ENCODE measurements at places on chromosomes 5 and 9.

DNA sequence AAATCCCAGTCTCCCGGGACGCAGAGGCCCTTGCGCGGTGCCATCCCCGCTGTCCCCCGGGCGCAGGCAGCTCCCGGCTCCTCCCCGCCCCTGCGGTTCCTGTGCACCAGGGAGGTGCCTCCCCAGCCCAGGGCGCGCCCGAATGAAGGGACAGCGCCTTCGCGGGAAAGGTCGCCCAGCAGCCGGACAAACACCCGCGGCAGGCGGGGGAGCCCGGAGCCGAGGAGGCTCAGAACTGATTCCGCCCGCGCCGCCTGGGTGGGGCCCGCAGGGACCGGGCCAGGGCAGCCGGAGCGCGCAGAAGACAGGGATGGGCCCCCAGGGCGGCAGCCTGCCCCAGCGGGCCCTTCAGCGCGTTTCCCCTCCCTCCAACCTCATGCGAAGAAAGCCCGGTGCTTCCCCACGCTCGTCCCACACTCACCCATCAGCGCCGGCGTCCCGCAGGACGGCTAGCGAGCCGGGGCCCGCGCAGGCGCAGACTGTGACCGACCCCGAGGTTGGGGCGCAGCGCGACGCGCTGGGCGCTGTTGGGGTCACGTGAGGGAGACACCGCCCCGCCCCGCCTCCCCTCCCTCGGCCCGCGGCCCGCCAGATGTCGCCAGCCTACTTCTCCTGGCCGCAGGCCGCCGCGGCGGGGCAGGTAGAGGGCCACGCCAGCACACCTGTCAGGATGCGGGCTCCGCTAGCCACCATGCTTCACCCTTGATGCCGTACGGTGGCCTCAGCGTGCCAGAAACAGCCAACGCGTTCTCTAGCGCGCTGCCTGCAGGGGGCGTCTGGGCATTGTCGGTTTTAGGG is at the start of gene SLC25A51:
Gene SLC25A51, minus strand, starts transcription at position 481 of the 798 bp plus-strand sequence. CDS start 15,577 bp downstream, outside the sequence.
- peak; percentile 94 for DNase-seq

DNA sequence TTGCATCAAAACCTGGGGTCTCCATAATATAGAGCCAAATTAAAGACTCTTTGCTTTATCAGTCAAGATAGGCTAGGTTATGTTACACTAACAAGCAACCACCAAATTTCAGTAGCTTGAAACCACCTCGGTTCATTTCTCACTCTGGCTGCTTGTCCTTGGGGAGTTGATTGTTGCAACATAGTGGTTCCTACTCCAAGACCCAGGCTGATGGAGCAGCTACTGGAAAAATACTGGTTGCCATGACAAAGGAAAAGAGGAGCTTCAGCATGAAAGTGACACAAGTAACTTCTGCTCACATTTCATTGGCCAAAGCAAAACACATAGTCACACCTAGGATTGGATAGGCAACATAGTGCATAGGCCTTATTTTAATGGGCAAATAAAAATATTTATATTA is 18.5 kb upstream of the RCL1 start:
- DNase-seq, result no peak

DNA sequence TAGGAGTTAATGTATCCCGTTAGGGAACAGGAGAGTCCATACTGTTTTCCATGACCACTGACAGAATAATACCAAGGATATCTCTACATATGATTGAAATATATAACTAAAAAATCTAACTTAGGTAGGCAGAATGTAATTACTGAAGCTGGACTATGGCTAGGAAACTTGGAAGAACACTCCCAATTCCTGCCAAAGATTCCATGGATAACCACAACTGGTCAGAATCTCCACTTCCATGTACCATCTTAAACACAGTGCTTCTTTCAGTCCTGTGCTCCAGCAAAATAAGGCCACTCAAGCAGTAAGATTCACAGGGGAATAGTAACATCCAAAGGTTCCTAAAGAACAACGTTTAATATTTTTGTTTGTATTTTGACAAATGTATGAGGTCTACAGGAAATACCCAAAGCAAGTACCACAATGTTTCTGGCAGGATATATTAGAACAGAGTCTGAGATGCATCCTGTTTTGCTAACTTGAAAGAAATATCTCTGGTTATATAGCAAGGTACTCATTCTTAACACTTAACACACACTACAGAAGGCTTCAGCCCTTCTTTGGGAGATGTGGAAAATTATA is 295.0 kb downstream of the ADAMTS6 start:
- no peak for DNase-seq

DNA sequence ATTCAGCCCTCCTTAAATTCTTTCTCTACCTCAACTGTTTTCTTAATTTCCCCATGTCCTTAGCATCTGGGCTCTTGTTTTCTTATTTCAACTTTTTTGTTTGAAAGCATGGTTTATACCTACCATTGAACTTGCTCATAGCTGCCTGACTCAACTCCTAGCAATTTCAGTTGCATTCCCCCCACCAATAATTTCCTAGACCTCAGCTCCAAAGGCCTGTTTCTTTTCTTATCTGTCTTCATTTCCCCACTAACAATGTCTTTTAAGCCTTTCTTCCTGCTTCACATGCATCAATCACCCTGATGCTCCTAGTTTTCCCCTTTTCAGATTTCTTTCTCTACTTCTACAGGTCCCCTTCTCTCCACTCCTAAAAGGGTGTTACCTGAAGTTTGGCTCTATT is 129.7 kb upstream of the PDE4D start:
- no peak for DNase-seq

DNA sequence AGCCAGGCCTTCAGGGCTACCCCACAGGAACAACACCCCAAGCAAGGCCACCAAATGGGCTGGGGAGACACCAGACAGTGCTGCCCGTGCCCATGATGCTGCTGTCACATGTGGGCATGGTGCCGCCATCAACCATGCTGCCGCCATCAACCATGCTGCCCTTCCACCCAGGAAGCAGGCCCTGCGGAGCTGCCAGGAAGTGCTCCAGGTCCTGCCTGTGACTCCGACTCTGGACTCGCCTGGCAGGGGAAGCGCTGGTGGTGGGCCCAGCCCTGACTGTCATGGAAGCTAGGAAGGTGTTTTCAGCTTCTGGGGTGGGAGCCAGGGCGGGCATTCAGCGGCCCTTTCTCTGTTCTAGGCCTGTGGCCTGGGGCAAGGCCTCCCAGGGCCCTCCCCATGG is 8.8 kb downstream of the AK8 start:
- DNase-seq, result no peak

GRCh38 chr5:149747141-149747832 is 17.2 kb downstream of the PPARGC1B start:
- peak; percentile 68 for DNase-seq

GRCh38 chr9:115385383-115386122 is 267.6 kb upstream of the TNC start:
- DNase-seq, result no peak

- no peak for DNase-seq
Measured at GRCh38 chr5:159033351-159033657, 66.4 kb downstream of the EBF1 start.

DNA sequence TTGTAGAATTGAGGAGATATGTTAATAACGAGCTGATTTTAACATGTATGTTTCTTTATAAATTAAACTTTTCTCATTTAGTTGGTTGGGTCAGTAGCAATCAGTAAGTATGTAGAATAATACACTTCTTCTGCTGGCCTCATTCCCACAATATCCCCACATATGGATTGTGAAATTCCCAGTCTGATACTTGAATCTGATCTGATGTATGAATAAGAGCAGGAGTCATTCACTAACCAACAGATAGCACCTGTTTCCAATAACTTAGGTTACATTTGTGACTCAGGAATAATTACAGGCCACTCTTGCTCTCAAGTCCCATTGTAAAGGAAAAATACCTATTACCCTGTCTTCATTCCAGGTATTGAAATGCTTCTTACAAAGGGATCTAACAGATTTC is 23.9 kb downstream of the SLC36A1 start:
- no peak for DNase-seq

- no peak for DNase-seq
Measured at GRCh38 chr5:33166522-33166921, 274.2 kb upstream of the TARS1 start.

All from epithelial cell of esophagus (primary cell).